ENCODE measurements at places on chromosomes 7 and 10.

- no peak for DNase-seq
Measured at GRCh38 chr7:17854261-17855047, 85.8 kb downstream of the SNX13 start.

GRCh38 chr10:33087922-33088321 is 129.9 kb upstream of the ITGB1 start:
- no peak for DNase-seq

DNA sequence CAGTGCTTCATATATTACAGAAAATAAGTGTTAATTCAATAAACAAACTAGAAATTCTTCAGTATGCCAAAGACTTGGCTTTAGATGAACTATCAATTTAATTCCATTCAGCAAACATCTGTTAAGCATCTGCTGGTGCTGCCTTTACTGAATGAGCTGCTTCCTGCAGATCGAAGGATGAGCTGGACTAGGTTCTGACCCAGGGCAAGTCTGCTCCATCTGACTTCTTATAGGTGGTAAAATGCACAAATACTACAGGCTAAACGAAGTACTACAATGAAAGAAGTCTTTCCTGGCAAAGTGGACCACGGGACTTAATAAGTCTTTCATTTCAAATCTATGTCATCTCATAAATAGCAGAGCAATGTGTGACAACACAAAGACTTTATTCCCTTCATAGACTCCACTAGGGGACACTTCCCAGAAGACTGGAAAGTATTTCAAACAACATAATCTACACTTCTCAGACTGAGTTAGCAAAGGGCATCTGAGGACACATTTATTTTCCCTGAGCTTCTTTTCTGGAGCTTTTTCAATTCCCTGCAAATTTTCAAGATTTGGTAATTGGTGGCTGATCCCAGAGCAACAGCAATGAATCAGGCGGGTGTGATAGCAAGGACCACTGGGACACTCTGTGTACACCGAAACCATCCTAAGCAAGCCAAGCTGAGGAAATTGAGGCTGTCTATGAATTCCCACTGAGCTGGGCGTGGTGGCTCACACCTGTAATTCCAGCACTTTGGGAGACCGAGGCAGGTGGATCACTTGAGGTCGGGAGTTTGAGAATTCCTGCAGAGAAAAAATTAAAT is 108.9 kb upstream of the FRMD4A start:
- DNase-seq: peak; percentile 13

GRCh38 chr10:71685554-71686232 is 33.9 kb downstream of the C10orf105 start:
- DNase-seq: no peak

DNA sequence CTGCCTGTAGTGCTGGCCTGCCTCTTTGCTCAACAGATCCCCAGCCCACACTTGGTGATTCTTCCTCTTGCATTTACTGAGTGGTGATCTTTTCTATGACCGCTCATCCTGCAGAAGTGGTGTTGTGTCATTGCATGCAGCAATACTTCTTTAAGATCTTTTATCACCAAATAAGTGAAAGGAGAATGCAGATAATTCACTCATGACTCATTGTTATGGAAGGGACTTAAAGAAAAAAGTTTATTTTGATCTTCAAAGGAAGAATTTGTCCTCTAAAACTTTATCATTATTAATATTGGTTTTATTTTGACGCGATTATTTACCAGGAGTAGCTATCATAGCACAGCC is 489.1 kb upstream of the CELF2 start:
- peak; percentile 70 for DNase-seq

DNA sequence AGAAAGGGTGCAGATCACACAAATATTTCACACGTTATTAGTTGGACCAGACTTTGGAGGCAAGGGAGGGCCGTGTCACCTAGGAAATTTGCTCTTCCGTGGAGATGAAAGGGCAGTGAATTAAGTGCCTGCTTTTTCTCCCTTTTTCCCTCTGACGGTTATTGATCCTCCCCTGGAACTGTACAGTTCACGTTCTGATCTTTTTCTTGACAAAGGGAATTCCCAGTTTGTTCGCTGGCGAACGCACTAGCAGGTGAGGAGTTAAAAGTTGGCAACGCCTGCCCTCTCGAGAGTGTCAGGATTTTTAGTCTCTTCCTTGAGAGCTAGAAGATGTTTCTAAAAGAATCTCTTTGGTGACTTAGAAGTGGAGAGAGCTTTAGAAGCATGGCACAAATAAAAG is 111.5 kb downstream of the TCF7L2 start:
- no peak for DNase-seq

GRCh38 chr7:87426160-87426559 is 49.3 kb downstream of the ABCB4 start:
- no peak for DNase-seq

DNA sequence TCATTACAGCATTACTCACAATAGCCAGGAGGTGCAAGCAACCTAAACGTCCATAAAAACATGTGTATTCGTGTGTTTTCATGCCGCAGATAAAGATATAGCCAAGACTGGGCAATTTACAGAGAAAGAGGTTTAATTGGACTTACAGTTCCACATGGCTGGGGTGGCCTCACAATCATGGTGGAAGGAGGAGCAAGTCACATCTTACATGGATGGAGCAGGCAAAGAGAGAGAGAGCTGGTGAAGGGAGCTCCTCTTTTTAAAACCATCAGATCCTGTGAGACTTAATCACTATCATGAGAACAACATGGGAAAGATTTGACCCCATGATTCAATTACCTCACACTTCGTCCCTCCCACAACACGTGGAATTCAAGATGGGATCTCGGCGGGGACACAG is 33.0 kb downstream of the PDLIM1 start:
- DNase-seq: no peak

DNA sequence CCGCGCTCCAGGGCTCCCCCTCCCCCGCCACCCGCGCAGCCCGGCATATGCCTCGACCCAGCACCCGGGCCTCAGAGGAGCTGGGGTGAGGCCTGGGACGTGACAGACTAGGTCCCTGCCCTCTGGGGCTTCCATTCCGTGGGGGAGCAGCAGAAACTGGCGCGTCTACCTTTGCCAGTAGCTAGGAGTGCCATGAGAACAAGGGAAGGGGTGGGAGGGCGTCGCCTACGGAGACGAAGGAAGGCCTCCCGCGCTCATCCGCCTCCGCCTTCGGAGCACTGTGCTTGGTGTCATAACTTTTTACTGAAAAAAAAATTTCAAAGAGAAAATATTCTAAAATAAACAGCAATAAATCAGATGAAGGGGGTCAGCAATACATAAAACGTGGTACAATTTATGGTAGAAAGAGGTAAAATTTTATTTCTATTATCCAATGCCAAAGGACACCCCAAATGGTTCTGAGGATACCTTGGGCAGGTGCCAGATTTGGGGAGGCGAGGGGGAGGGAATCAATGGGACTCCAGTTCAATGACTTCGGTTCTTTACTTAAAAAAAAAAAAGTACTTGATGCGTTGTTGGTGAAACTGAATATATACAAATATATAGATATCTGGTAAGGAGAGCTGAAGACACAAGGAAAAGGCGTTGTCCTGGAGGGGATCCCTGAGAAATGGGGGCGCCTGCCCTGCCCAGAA is 35.1 kb upstream of the GRID1 start:
- no peak for DNase-seq

DNA sequence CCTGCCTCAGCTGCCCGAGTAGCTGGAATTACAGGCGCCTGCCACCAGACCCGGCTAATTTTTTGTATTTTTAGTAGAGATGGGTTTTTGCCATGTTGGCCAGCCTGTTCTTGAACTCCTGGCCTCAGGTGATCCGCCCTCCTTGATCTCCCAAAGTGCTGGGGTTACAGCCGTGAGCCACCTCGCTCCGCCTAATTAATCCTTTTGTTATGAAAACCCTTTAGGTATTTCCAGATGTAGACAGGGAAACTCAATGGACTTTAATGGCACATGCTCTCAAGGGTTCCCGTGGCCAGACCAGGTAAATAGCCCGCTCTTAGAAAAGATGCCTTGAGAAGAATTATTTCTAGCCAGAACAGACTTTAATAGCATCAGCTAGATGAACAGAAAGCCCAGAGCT is 19.7 kb upstream of the EXOC4 start:
- DNase-seq: no peak

DNA sequence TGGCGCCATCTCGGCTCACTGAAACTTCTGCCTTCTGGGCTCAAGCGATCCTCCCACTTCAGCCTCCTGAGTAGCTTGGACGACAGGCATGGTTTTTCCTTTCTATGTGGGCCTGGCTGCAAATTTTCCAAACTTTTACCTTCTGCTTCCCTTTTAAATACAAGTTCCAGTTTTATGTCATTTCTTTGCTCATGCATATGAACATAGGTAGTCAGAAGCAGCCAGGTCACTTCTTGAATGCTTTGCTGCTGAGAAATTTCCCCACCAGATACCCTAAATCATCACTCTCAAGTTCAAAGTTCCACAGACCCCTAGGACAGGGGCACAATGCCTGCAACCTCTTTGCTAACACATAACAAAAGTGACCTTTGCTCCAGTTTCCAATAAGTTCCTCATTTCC is 21.6 kb upstream of the RPEL1 start:
- DNase-seq: no peak

DNA sequence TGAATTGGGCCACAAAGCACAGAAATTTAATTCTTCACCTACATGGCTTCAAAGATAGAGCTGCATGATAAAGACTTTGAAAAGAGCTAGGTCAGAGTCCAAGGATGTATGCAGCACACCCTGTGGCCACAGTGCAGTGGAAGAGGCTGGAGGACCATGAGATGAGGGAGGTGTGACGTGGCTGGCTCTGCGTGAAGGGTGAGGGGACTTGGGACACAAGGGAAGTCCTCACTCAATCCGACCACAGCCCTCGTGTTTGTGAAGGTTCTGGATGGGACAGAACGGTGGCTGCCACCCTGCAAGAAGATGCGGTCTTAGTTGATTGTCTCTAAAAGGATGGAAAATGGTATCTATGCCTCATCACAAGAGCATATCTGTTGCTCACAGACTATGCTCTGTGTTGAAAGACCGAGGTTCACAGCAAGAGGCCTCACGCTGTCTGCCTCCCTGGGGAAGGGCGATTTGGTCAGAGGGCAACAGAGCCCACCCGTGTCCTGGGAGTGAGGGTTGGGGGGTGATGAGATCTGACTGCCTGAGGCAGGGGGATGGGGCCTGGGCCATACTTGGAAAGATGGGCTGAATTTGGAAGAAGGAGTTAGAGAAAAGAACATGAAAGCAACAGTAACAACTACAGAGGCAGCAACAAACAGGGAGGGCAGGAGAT is 174.4 kb upstream of the SHH start:
- DNase-seq: no peak

GRCh38 chr7:378041-378420 is 88.1 kb downstream of the FOXL3 start:
- no peak for DNase-seq

- DNase-seq: no peak
Measured at GRCh38 chr10:105473170-105473569, 832.1 kb downstream of the SORCS3 start.

- DNase-seq: no peak
Measured at GRCh38 chr10:132834311-132834761, 48.4 kb upstream of the NKX6-2 start.

DNA sequence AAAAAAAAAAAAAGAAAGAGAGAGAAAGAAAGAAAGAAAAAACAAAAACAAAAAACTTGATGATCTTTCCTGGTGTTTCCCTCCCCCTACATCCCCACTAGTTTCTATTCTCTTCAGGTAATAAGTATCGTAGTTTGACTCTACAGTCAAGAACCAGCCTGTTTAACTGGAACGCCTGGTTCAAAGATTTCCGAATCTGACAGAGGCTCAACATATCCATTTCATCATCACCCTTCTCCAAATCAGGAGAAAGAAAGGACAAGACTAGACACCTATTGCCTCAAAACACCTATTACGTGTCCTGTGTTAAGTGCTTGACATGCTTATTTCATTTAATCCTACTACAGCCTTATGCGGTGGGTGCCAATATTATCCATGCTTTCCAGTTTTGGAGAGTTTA is 20.4 kb upstream of the BLOC1S2 start:
- DNase-seq: no peak

DNA sequence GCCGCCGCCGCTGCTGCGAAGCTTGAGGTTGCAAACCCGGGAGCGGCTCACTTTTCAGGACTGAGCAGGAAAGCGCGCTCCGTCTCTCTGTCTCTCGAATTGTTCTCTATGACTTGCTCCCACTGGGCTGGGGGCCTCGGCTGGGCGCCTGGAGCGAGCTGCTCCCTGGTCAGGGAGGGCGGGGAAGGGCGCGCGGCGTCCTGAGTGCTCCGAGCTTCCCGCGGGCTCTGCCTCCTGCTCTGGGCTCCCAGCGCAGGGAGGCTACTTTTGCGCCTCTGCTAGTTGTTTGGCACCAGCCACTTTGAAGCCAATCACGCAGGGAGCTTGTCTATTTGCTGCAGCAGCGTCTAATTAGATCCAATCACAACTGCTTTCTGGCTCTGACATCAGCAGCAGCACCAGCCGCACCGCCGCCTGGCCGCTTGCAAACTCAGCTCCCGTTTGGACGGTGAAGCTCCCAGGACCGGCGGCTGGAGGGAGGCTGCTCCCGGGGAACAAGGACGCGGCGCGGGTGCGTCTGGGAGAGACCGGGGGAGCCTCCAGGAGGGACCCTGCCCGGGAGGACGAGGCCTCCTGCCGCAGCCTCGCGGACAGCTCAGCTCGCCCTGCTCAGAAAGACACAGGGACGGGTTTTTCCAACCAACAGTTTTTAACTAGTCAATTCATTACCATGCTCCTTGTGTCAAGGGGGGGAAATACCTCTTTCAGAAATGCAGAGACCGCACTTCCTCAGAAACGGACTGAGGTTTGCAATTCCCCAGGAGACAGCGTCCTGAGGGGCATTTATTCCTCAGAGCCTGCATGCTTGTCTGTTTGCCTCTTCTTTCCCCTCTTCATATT is at the start of gene ADARB2:
ADARB2 (minus strand) TSS at position 304 of the 840 bp plus-strand sequence.
- no peak for DNase-seq

- peak; percentile 79 for DNase-seq
Measured at GRCh38 chr10:72334825-72335393, 19.8 kb downstream of the DNAJB12 start.

DNA sequence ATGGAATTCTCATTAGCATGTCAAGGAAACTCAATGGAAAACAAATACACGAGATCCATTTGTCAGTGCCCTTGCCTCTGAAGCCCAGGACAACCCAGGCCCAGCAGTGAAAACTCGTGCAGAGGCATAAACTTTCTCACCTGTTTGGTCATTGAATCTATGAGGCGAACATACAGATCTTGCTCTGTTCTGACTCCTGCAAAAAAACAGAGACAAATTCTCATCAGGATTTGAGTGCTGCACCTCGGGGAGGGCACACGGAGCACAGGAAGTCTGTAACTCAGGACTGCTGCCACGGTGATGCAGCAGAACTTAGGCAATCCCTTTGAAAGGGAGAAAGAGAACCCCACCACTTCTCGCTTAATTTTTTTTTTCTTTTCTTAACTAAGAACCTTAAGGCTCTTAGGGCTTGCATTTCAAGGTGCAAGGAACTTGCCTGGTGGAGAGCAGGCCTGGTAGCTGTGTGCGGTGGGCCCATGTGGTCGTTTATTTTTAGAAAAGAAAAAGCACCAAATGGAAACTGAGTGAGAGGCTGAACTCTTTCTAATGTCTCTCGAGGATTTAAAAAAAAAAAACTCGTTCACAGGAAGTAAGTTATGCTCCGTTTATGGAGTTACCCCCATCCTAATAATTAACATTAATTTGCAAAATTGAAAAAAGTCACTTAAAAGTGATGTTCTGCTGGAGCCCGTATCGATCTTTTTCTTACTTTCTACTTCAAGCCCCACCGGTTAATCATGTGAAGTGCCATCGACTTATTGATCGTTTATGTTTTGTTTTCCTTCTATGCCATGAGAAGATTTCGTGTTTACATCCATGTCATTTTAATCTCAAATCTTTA is 1.8 kb downstream of the EBF3 start:
- no peak for DNase-seq

- peak; percentile 91 for DNase-seq
Measured at GRCh38 chr7:130356876-130357611, 12.4 kb downstream of the CPA5 start.

GRCh38 chr10:88911116-88911515 is 31.1 kb downstream of the STAMBPL1 start:
- DNase-seq: no peak

All from IMR-90 (cell line).